ENCODE measurements at places on chromosomes 5 and 9.

DNA sequence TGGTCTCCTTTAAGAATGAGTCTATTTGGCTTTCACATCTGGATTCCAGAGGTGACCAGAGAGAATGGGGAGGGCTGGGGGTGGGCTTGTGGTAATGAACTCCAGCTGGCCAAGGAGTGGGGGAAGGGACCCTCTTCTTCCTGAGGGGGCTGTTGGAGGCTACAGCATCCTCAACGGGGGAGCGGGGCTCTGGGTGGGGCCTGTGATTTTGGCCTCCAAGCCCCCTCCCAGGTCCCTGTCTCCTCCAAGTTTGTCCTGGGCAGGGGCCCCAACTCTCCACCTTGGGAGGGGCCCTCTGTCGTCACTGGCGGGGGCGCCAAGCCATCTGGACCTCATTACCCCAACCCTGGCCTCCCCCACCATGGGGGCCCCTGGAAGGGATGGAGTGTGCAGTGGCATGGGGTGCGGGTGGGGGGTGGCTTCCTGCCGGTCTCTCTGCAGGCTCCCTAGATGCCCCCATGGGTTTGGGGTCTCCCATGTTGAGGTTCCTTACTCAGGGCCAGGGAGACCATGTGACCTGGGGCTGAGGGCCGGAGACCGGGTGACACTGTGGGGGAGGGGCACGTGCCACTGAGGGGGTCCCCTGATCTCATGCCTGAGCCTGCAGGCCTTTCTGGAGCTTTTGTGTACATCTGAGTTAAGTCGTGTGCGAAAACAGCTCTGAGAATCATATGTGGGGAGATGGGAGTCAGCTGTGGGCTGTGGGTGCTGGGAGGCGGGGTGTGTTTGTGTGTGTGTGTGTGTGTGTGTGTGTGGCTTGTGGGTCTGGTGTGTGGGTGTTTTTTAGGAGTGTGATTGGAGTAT is 32.4 kb downstream of the GOLGA2 start:
- no peak for DNase-seq

DNA sequence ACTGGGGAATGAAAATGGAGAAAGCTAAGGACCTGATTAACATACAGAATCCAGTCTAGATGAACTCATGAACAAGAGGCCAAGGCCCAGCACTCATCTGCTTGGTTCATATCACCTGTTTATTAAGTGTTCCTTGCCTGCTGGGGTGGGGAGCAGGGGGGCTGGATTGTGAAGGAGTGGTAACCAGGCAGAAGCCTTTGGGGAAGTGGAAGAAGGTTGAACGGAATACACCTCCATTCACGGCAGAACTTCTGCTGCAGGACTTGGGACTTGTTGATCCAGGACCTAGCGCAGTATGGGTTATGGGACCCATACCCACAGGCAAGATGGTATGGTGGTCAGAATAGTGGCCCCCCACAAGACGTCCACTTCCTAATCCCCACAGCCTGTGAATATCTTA is 8.8 kb upstream of the SEPTIN8 start:
- DNase-seq, result no peak

- no peak for DNase-seq
These were observed 510.1 kb upstream of the DAB2 start for GRCh38 chr5:39934830-39935229.

GRCh38 chr5:83924171-83924570 is 203.5 kb upstream of the HAPLN1 start:
- no peak for DNase-seq

DNA sequence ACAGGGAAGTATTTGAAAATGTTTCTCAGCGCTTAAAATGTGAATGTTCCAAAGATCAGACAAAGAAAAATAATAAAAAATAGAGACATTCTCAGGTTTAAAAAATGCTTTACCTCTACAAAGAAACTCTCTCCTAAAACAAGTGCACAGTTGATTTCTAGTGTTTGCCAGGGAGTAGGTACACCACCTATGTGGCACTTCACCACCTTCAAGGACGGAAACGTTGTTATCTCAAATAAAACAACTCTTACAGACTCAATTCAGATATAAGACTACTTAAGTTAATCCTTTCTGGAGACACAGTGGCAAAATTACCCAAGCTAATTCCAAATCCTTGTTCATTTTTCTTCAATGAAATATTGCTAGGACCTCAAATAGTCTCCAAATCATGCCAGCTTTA is 286.4 kb upstream of the ISL1 start:
- DNase-seq, result no peak

DNA sequence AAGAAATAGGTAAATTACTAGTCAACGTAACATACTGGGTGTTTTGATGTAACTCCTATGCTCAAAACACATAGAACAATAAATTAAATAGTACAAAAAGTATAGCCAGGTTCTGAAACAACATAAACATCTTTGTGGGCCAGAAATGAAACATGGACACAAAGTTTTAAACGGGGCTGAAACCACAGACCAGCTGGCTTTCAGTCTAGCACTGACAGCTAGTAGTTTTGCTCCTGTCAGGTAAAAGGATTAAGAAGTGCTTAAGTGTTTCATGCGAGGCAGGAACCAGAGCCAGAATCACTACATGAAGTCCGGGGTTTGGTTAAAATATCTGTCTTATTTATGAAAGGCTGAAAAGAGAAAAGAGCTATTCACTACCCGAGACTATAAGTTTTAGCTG is 19.5 kb downstream of the DCAF10 start:
- DNase-seq, result no peak

DNA sequence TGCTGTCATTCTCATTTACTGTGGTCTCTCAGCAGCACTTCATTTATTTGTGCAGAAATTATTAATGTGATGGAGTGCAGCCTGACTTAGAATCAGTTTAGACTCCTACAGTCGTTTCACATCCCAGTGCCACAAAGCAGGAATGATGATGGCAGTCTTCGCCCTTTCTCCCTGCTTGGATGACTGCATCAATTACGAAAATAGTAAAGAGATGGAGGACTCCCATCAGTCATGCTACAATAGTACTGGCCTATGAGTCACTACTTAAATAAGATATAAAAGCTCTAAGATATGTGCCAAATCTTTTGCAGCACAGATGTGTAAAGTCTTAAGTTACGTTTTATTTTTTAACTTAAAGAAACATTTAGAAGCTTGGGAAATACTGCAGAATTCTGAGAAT is 263.9 kb downstream of the CHSY3 start:
- DNase-seq, result no peak

DNA sequence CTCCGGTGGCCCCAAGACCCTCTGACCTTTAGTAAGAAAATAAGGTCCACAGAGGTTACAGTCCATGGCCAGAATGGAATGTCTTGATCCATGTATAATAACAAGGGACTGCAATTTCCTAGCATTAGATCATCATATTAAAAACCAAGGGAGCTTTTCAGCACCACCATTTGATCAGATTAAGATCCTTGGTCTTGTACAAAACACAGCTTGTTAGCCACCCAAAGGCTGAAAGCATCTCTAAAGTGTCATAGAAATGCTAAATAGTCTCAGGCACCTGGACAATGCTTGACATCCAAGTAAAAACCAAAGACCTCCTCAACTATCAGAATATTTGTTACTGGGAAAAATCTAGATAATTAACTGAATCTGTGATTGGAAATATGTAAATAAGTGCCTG is 50.3 kb upstream of the VPS13A start:
- no peak for DNase-seq

- DNase-seq, result no peak
These were observed 30.8 kb downstream of the ADAMTSL1 start for GRCh38 chr9:18504707-18505106.

DNA sequence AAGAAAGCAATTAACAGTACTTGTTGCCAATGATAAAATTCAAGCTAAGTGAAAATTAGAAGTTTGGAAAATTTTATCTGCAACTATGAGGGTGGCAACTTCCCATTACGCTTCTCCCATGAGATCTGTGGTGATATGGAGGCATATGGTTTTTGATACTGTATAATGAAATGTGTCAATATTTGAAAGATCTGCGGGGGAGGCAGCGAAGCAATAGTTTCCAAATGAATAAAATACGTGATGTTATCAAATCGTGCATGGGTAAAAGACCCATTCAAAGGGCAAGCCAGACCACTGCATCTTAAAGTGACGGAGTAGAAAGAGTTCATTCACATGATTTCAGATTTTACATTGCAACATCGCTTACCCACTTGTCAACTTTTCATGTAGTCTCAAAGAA is 20.9 kb upstream of the BOD1 start:
- DNase-seq, result no peak

DNA sequence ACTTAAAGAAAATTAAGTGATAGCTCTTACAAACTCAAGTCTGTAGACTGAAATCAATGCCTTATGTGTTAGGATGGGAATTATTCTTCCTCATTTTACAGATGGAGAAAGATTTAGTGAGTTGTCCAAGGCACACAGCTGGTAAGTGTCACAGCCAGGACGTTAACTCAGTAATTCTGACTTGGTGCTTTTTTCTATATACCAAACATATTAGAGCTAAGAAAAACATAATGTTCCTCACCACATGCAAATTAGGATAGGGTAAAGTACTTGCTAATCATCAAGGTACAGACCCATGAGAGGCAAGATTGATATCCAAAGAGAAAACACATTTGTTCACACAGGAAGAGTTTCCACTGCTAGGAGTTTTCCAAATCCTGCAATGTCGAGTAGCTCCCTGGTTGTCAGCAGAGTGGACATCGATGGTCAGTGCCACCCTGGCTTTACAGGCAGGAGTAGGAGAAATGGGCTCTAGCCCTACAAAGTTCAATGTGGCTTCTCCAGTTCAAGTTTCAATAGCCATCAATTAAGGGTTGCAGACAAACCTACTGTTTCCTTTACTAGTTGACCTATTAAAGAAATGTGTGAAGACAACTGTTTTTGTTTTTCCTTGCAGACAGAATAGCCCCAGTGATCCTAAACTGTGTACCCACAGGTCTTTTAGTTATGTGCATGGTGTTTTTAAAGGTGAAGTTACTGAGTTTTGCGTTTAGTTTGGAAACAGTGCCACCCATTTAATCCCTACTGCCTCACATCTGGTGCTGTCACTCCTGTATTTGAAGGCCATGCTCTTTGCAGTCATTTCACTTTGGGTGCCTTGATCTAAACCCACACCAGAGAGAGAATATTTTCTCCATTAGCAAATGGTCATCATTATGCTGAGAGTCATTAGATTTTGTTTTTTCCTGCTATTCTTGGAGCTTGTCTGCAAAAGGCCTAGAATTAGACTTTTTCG is 460.8 kb upstream of the SMARCA2 start:
- no peak for DNase-seq

DNA sequence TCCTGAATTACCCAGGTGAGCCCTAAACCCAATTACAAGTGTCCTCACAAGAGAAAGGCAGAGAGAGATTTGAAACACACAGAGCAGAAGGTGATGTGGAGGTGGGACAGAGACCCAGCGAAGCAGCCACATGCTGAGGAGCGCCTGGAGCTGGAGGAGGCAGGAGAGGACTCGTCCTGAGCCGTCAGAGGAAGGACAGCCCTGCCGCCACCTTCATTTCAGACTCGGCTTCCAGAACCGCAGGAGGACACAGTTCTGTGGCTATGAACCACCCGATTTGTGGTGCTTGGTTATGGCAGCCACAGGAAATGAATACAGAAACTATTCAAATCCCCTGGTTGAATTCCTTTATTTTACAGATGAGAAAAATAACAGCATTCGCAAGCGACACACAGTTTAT is 16.4 kb upstream of the FBP1 start:
- DNase-seq, result no peak

DNA sequence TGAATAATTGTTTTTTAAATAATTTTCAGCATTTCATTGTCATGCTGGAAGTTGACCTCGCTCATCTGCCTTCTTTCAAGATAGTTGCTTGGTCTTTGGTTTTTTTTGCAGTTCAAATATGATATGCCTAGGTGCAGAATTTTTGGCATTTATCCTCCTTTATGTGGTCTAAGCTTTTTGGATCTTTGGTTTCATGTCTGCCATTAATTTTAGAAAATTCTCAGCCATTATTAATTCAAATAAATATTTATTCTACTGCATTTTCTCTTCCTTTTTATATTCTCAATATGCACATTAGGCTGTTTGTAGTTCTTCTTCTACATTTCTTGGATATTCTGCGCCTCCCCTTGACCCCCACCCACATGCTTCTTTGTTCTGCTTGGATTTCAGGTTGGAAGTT is 63.6 kb downstream of the PHF2 start:
- DNase-seq, result no peak

DNA sequence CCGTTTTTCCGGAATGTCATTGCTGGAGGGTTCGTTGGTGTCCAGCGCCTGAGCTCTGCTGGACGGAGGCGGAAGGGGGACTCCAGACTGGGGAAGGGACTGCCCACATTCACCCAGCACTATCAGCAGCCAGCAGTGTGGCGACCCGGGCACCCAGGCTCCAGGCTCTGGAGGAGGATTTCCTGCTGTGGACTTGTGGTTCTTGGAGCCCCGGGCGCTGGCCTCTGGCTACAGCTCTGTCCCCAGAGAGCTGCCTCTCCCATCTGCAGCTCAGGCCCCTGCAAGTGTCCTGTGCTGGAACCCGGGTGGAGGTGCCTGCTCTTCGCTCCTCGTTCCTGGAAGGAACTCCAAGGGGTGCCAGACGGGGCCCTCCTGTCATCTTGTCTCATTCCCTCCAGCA is 152.6 kb downstream of the RGS3 start:
- no peak for DNase-seq

DNA sequence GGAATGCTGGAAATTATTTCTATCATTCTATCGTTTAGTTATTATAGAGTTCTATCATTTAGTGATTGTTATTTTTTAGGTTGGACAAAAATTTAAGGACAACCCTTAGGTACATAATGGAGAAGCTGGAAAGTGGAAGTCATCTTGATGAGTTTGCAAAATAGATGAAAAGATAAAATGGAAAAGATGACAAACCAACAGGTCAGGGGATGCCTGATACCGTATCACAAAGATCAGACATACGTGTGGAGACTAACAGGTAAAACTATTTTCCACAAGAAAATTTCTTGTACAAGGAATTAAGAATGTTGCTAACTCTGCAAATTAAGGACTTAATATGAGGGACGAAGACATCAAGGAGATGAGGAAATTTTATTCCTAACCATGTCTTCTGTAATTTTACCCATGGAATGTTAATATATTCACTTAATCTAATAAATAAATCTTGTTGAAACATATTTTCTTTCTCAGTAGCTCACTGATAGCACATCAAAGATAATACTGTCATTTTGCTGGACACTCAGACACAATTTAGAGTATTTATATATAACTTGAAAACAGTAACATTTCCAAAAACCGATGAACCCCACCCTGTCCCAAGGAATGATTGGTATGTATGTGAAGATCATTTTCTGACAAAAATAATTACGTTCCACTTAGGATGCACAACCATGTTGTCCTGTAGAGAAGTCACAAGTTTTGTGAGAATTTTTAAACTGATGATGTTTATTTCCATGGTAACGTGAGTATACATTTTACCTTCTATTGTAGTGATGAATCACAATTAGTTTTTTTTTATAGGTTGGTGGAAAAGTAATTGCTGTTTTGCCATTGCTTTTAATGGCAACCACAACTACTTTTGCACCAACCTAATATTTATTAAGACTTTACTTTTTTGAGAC is 2.6 kb downstream of the LURAP1L start:
- DNase-seq, result no peak

DNA sequence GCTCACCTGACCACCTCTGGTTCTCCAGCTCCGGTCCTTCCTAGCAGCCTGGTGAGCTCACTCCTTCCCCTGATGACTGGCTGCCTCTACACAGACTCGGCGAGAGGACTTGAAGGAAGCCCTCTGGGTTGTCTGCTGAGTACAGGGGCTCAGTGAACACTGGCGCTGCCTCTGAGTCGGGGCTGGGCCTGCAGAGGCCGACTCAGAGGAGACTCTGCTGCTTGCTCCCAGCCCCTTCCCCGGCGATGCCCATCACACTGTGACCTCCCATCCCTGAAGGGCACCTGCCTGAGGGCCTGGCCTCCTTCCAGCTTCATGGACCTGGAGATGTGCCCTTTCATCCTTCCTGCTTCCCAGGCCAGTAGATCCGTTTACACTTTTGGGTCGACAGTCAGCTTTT is 22.0 kb downstream of the CRB2 start:
- DNase-seq, result no peak

- no peak for DNase-seq
These were observed 31.2 kb upstream of the RNU6ATAC start for GRCh38 chr9:134195558-134195957.

All from mesothelial cell of epicardium (in vitro differentiated cells).